ENCODE measurements at places on chromosomes 2 and 18. TPM values are rescaled to one million over a fixed set of nuclear protein-coding genes. Genes with fewer than 3 reads are reported as not detected.

GRCh38 chr2:137525641-137526190, 438.6 kb upstream of the HNMT start:
- DNase-seq = no peak

DNA sequence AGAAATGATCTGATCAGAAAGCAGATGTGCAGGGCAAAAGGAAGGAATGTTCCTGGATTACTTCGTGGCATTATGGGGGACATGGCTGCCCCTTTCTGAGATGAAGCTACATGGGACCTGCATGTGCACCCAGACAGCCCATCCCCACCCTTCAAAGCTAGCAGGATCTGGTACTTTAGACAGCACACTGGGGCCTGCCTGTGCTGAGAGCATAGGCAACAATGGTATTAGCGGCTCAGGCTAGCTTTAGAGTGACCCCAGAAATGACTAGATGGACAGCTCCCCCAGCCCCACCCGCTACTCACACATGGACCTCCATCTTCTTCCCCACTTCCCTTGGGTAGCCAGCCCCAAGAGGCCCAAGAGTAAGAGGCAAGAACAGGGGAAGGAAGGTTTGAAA, 61.5 kb upstream of the NFE2L2 start:
- no peak for DNase-seq

DNA sequence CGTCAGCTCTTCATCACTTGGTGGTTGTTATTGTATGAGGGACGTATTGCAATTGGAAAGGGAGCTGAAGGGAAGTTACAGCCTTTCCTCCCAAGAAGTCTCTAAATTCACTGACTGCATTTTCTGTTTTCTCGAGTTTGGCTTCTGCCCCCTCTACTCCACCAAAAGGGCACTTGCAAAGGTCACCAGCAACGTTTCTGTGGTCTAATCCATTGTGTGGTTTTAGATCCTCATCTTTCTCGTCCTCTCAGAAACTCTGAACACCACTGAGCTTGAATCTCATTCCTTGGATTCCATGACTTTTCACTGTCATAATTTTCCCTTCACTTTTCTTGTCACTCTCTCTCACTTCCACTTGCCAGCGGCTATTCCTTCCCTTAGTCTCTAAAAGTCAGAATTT, 308.0 kb downstream of the AFF3 start:
- DNase-seq = no peak

- DNase-seq = no peak
Observed at GRCh38 chr2:173851141-173851641, 114.0 kb downstream of the SP3 start.

DNA sequence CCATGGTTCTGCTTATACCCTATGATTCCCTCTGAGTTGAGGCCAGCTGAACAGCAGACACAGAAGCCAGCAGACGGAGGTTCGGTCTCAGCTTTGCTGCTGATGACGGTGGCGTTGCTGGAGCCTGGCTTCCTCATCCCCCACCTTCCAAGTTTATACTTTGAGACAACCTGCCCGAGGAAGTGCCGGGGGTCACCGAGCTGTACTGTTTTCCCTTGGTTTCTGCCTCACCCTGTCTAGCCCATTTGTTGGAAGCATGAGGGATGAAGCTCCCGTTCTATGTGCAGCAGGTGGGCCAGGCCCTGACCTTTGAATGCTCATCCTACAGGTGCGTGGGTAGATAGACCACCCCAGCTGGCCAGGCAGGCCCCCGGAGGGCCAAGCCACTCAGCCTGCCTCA, 117.3 kb downstream of the MYCN start:
- DNase-seq = no peak

- no peak for DNase-seq
Observed at GRCh38 chr2:40556293-40556692, 104.4 kb upstream of the SLC8A1 start.

DNA sequence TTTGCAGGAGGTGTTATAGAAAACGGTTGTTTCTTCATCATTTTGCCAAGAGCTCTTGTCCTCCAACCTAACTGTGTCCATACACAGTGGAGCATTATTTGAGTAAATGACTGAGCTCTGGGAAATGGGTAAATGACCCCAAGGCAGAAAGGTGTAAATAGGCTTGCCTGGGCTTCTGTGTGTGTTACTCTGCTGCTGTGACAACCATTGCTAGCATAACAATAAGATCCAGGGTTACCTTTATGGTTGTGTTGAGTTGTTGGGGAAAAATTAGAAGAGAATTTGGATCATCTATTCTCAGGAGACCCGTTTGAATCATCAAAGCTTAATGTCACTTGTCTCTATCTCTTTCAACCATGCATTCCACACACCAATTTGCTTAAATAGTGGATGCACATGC, 672.7 kb downstream of the DPP10 start:
- no peak for DNase-seq

- DNase-seq = no peak
Observed at GRCh38 chr2:237490009-237490711, 3.1 kb downstream of the MLPH start.

DNA sequence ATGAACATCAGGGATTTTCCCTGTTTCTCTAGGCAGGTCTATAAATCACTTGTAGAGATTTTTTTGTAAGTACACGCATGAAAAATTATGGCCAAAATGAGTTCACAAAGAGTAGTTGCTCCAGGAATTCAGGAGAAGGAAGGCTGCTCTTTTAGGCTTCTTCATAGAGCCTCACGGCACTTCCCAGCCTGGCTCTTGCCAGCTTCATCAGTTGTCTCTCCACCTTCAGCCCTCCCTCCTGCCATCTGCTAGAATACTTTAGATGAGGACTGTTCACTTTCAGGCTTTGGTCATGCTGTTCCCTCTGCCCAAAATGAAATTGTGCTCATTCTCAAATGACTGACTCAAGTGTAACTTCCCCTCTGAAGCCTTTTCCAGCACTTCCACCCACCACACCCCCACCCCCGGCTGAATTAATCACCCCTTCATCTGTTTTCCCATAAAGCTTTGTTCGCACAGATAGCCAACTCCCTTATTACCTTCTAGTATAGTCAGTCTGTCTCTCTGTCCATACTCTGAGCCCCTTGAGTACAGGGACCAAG, 1.8 kb upstream of the ABCA12 start:
- no peak for DNase-seq

DNA sequence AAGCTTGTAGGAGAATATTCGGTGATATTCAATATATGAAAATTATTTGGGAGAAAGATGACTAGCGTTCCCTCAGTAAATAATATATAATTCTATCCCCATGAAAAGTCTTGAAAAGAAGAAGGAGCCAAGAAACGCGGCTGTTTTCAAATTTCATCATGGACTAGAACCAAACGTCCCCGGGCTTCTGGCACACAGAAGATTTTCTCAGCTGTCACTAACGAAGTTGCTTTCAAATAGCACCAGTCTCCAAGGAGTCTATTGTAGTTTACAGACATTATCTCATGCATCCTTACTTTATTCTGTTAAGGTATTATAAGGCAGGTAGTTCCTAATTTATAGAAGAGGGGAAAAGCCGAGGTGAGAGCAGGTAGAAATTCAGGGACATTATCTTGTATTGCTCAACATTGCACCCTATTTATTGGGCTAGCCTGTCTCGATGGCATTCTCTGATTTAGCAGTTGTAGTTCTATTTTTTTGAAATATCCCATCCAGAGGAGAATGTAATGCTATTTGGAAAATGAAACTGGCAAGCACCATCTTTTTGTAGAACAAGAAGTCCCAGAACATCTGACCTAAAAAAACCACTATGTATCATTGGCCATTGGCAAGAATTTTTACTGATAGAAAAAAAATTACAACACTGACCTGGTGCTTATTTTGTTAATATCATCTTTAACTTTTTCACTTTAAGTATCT, 198.1 kb upstream of the RASGRP3 start:
- no peak for DNase-seq

GRCh38 chr2:33317369-33318007, 159.0 kb upstream of the RASGRP3 start:
- DNase-seq = no peak

DNA sequence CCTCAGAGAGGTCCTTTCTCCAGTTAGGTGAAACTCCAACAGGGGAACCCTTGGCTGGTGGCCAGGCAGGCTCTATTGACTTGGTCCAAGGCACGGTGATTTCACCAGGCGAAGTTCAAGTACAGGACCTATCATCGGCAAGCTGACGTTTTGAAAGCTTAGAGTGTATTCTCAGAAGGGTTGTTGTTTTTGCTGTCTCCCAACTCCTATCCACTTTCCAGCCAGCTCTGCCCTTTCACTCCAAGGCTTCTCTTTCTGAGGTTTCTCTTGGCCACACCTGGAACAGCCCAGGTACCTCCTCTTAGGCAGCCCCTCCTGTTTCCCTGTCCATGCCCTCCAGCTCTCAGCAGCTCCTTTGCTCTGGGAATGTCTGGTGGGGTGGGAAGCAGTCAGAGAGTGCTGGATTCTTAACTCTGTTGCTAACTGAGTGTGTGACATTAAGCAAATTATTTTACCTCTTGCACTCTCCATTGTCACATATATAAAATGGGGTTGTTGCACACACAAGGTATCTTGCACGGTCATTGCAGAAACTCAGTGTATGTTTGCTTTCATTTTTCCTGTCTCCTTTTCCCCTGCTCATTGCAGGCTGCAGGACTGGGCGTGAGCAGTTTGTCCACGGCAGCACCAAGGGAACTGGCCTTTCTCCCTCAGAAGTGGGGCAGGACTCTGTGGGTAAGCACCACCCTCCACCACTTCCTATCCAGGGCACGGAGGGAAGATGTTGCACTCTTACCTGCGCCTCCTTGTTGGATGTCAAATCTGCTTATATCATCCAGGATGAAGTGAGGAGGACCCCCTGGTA, 30.2 kb downstream of the CAPN13 start:
- DNase-seq = no peak

DNA sequence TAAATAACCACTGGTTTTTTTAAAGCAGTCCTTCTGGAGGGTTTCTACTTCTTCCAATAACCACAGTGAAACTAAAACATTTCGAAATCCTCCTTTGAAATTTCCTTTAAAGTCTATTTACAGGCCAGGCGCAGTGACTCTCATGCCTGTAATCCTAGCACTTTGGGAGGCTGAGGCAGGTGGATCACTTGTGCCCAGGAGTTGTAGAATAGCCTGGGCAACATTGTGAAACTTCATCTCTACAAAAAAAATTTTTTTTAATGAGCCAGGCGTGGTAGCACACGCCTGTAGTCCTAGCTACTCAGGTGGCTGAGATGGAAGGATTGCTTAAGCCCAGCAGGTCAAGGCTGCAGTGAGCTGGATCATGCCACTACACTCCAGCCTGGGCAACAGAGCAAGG, 15.2 kb downstream of the KIDINS220 start:
- DNase-seq = no peak

DNA sequence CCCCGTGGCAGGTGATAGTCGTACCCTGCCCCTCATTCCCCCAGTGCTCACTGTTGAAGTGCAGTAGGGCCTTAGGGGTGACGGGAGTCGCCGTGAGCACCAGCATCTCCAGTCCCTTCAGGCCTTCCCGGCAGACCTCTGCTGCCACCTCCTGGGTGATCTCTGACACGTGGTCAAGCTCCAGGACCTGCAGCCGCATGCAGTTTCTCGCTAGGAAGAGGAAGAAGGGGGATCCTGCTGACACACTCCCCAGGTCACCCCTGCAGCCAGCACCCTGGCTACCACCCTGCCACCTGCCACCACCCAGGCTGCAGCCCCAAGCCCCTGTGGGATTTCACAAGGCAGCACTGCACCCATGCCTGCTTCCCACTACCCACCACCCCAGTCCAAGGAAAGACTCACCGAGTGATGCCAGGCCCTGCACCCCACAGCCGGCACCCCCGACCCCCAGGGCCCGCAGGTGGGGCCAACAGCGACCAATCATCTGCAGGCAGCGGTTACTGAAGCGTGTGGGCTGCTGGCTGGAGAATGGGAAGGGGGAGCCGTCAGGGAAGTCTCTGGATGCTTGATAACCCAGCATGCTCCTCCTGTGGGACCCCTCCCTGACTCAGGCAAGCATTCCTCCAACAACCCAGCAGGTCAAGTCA, 23.8 kb downstream of the FBXO41 start:
- DNase-seq = no peak

- DNase-seq = peak; percentile 17
Observed at GRCh38 chr2:174675615-174676014, 78.0 kb upstream of the WIPF1 start.

FBXO41 gene
- total RNA-seq = 14.0 TPM

POTEI gene
- not detected for total RNA-seq

MRO gene
- not detected for total RNA-seq

CRACDL gene
- total RNA-seq = 0.36 TPM

COL6A3 gene
- 1.3 TPM for total RNA-seq

CYP27C1 gene
- total RNA-seq = not detected

SMAD7 gene
- 244 TPM for total RNA-seq

PER2 gene
- 38.2 TPM for total RNA-seq

PLB1 gene
- 1.6 TPM for total RNA-seq
